ENCODE measurements at places on chromosomes 2 and 18. TPM values are rescaled to one million over a fixed set of nuclear protein-coding genes. Genes with fewer than 3 reads are reported as not detected.

PROKR1 gene
- total RNA-seq: not detected

GRCh38 chr18:42289526-42289925 is 334.5 kb downstream of the PIK3C3 start:
- no peaks in the 10 kb centered on the region for H3K27me3 ChIP-seq
- no peaks in the 10 kb centered on the region for H3K36me3 ChIP-seq
- no peak overlapping the region for H3K27ac ChIP-seq
- H3K4me3 ChIP-seq: no peak overlapping the region
- no peaks in the 10 kb centered on the region for H3K4me1 ChIP-seq

DNA sequence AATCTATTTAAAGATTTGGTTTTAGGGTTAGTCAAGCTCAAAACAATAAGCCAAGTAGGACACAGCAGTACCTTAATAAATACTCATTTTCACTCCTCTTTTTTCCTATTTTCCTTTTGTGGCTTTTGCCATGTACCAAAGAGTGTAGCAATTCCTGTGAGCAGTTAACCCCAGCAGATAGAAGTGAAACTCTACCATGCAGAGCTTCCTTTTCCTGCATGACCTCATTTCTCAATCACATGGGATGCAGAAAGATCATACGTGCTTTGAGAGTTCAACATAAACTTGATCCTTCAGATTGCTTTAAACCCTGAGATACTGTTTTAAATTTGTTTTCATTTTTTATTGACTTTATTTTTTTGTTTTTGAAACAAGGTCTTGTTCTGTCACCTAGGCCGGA is 99.1 kb upstream of the ARHGAP15 start:
- H3K36me3 ChIP-seq: no peaks in the 10 kb centered on the region
- no peak for DNase-seq
- no peaks in the 10 kb centered on the region for H3K4me1 ChIP-seq
- H3K4me3 ChIP-seq: no peak overlapping the region
- no peak overlapping the region for H3K27ac ChIP-seq

ADRA2B gene
- 2.8 TPM for total RNA-seq

TSPYL6 gene
- total RNA-seq: not detected

ZSWIM2 gene
- not detected for total RNA-seq

GRCh38 chr2:12710301-12710700 is 6.4 kb upstream of the TRIB2 start:
- H3K27me3 ChIP-seq: no peaks in the 10 kb centered on the region
- DNase-seq: peak; percentile 70
- H3K27ac ChIP-seq: no peak overlapping the region
- H3K4me3 ChIP-seq: no peak overlapping the region
- H3K36me3 ChIP-seq: no peaks in the 10 kb centered on the region

DNA sequence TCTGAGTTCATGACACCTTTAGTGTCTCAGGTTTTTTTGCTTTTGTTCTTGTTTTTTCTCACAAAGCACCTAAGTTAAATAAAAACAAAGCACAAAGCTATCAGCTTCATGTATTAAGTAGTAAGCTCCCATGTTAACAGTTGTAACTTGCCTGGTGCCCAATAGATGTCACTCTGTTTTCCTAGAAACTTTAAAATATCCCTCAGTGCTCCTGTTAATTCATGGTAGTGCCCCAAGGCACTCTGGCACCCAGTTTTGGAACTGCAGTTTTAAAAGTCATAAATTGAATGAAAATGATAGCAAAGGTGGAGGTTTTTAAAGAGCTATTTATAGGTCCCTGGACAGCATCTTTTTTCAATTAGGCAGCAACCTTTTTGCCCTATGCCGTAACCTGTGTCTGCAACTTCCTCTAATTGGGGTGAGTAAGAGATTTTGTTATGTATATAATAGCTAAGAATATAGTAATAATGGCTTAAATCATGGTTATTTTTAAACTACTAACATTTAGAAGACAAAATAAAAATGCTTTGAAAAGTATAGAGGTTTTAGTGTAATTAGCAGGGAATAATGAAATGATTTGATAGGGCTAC is 555.0 kb upstream of the TMEFF2 start:
- no peak overlapping the region for H3K4me3 ChIP-seq
- H3K27me3 ChIP-seq: no peaks in the 10 kb centered on the region
- H3K36me3 ChIP-seq: no peaks in the 10 kb centered on the region
- no peak for DNase-seq
- H3K27ac ChIP-seq: no peak overlapping the region

GAREM1 gene
- 10.9 TPM for total RNA-seq

- H3K27me3 ChIP-seq: no peaks in the 10 kb centered on the region
- DNase-seq: no peak
- H3K27ac ChIP-seq: no peak overlapping the region
- H3K4me3 ChIP-seq: no peak overlapping the region
- no peaks in the 10 kb centered on the region for H3K4me1 ChIP-seq
Observed at GRCh38 chr2:10900216-10901109, 11.3 kb upstream of the KCNF1 start.

DNA sequence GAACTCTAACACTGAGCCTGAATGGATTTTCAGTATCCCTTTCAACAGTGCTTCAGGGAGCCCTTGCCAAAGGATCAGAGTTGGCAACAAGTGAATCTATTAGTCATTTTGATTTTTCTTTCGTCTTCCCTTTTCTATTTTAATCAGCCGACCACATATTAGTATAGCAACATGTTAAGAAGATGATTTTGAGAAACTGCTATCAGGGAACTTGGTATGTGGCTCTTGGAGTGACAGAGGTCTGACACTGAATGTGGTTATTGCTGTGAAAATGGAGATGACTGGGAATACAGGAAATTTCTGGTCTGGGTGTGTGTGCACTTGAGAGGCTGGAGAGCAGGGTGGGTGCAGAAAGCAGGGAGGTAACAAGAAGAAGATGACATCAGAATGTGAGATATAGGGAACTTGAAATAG is 28.7 kb upstream of the IL1RL1 start:
- H3K27me3 ChIP-seq: no peaks in the 10 kb centered on the region
- H3K27ac ChIP-seq: no peak overlapping the region
- H3K36me3 ChIP-seq: no peaks in the 10 kb centered on the region
- no peaks in the 10 kb centered on the region for H3K4me1 ChIP-seq

DNA sequence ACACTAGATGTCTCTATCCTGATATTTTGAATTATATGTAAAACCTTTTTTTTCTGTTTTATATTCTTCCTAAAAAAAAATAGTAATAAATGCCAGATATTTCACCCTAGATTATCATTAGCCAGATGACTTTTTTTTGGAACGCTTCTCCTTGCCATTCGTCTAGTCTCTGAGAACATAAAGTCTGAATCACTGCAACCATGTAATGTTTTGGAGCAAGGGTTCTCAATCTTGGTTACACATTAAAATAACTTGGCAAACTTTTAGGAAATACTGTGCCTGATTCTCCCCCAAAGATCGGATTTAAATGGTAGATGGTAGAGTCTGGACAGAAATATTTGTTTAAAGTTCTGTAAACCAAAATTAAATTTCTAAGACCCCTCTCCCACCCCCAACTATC is 21.0 kb downstream of the SLC25A52 start:
- no peak for DNase-seq
- H3K27ac ChIP-seq: no peak overlapping the region
- no peaks in the 10 kb centered on the region for H3K4me1 ChIP-seq
- H3K36me3 ChIP-seq: no peaks in the 10 kb centered on the region
- H3K4me3 ChIP-seq: no peak overlapping the region

GRCh38 chr18:7946734-7947377 is 379.7 kb downstream of the PTPRM start:
- H3K27me3 ChIP-seq: no peaks in the 10 kb centered on the region
- peaks cover 4% of the 10 kb centered on the region for H3K36me3 ChIP-seq

DNA sequence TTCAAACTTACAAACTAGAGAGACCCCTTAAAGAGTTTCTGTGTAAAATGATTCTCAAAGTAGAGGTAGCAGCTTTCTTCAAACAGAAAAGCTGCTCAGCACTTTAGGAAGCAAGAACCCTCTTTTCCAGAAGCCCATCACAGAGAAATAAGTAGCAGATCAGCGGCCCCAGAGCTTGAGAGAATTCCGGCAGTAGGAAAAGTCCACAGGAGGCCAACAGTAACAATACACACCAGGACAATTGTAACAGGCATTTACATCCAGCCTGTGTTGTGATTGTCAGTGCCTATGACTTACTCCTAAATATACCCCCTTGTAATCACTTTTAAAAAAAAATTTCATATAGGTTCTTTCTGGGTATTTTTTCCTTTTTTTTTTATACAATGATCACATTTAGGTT is 161.4 kb upstream of the ACVR2A start:
- DNase-seq: peak; percentile 45
- H3K27me3 ChIP-seq: no peaks in the 10 kb centered on the region
- H3K4me1 ChIP-seq: no peaks in the 10 kb centered on the region
- no peaks in the 10 kb centered on the region for H3K36me3 ChIP-seq
- no peak overlapping the region for H3K4me3 ChIP-seq
- H3K27ac ChIP-seq: no peak overlapping the region

SMAD7 gene
- 45.6 TPM for total RNA-seq

DNA sequence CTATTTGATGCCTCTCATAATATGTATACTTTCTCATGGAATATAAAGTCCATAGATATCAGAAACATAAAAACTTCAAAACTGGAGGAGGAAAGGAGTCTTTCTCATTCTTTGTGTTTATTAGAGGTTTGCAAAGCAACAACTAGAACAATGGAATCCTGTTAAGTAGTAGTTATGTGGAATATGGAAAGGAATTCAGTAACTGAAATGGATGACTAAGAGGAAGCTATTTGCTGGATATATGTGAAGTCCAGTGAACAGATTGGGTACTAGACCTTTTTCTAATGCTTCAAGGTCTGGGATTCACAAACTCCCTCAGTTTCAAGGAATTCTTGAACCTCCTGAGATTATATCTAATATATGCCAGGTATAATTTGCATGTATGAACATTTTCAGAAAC is 353.6 kb upstream of the FANCL start:
- no peak overlapping the region for H3K27ac ChIP-seq
- no peak overlapping the region for H3K4me3 ChIP-seq
- no peaks in the 10 kb centered on the region for H3K4me1 ChIP-seq
- DNase-seq: no peak
- H3K27me3 ChIP-seq: no peaks in the 10 kb centered on the region

DNA sequence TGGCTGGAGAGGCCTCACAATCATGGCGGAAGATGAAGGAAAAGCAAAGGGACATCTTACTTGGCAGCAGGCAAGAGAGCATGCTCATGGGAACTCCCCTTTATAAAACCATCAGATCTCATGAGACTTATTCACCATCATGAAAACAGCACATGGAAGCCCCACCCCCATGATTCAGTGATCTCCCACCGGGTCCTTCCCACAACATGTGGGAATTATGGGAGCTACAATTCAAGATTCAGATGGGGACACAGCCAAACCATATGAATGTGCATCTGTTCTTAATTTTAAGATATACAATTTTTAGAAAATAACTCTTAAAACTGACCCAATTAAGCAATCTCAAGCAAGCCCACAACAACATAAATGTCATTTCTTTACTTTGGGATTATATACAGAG is 12.6 kb downstream of the C18orf63 start:
- no peaks in the 10 kb centered on the region for H3K27me3 ChIP-seq
- no peaks in the 10 kb centered on the region for H3K4me1 ChIP-seq
- no peak for DNase-seq
- H3K36me3 ChIP-seq: no peaks in the 10 kb centered on the region
- H3K4me3 ChIP-seq: no peak overlapping the region
- no peak overlapping the region for H3K27ac ChIP-seq

GRCh38 chr18:69484699-69485396 is 84.2 kb downstream of the DOK6 start:
- no peaks in the 10 kb centered on the region for H3K4me1 ChIP-seq
- H3K27me3 ChIP-seq: no peaks in the 10 kb centered on the region
- no peak overlapping the region for H3K27ac ChIP-seq
- no peak for DNase-seq
- no peaks in the 10 kb centered on the region for H3K36me3 ChIP-seq
- no peak overlapping the region for H3K4me3 ChIP-seq

- H3K27me3 ChIP-seq: no peaks in the 10 kb centered on the region
- H3K4me3 ChIP-seq: no peak overlapping the region
- DNase-seq: no peak
Observed at GRCh38 chr2:225431105-225431863, 31.8 kb downstream of the NYAP2 start.

DNA sequence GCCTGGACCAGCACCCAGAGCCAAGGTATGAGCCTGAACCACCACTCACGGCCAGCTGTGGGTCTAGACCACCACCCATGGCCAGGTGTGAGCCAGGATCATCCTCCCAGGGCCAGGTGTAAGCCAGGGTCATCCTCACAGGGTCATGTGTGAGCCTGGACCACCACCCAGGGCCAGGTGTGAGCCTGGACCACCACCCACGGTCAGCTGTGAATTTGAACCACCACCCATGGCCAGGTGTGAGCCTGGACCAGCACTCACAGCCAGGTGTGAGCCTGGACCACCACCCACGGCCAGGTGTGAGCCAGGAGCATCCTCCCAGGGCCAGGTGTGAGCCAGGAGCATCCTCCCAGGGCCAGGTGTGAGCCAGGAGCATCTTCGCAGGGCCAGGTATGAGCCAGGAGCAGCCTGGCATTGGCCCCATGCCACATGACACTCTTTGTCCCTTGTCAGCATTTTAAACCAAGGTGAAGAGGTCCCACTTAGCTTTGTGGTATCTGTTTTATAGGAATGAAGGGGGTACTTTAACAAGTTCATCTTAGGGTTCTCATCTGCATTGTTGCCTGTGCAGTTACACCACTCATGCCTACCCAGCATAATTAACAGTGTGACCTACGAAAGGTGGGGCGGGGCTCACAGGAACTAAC is 71.2 kb downstream of the AGAP1 start:
- no peak overlapping the region for H3K27ac ChIP-seq
- peaks cover 36% of the 10 kb centered on the region for H3K4me1 ChIP-seq
- no peak for DNase-seq
- no peak overlapping the region for H3K4me3 ChIP-seq
- no peaks in the 10 kb centered on the region for H3K36me3 ChIP-seq
- no peaks in the 10 kb centered on the region for H3K27me3 ChIP-seq

DNA sequence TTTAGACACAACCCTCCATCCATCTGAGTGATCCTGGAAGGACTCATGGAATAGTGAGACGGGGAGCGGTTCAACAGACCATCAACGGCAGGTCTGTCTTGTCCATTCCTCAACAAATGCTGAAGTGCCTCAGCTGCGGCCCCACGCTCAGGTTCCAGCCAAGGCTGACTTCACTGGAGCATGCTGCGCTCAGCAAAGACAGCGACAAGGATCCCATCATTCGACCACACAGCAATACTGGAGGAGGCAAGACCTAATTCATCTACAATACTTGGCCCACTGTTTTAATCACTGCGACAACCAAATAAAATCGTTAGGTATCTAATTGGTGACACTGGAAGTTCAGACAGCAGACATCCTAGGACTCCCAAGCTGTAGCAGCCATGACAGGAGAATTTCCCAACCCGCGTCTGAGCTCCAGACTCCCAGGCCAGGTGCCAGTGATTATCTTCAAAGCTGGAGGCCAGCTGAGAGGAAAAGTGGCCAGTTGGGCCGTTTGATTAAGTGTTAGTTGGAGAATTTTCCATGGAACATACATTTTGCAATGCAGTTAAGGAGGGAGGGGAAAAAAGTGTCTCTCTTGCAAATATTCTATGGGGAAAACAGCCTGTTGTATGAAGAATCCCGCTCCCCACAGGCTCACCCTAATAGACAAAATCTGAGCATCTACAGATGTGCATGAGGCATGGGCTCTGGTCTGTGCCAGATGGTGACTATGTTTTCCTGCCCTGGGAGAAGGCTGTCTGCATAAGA is 92.5 kb upstream of the SLC35G4 start:
- H3K27me3 ChIP-seq: no peaks in the 10 kb centered on the region
- no peak for DNase-seq
- H3K4me3 ChIP-seq: no peak overlapping the region
- H3K36me3 ChIP-seq: no peaks in the 10 kb centered on the region
- H3K4me1 ChIP-seq: no peaks in the 10 kb centered on the region

PARD3B gene
- 40.8 TPM for total RNA-seq

All from esophagus muscularis mucosa (tissue), 4 donors.